Tongue (tissue), 3 donors: ENCODE measurements at places on chromosomes 3 and 15. TPM values are rescaled to one million over a fixed set of nuclear protein-coding genes. Genes with fewer than 3 reads are reported as not detected.

Gene CCDC32
- total RNA-seq: 21.5 TPM

Gene EAF2
- 14.1 TPM for total RNA-seq

Gene ERC2
- 3.4 TPM for total RNA-seq

Gene FSIP1
- total RNA-seq: 0.10 TPM

Gene GUCA1C
- not detected for total RNA-seq

Gene GOLGA8H
- total RNA-seq: 1.0 TPM

Gene NAALADL2
- 76.0 TPM for total RNA-seq

Gene BTLA
- total RNA-seq: 0.10 TPM
